ENCODE measurements at places on chromosomes 7 and 10.

DNA sequence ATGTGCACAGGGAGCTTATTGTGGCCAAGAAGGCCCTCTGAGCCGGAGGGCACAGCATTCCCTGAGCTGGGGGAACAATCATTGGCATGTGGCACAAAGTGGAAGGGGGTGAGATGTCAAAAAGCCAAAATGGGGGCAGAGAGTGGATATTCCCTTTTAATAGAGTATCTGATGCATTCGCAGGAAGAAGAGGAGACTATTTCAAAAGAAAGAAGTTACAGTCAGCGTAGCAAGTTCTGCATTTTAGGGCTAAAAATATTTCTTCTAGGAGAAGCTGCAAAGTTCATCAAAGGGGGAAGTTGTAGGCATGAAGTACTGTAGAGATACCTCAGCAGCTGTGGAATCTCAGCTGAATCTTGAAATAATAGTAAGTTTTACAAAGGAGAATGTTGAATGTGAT is 136.0 kb upstream of the WDR11 start:
- DNase-seq: no peak

DNA sequence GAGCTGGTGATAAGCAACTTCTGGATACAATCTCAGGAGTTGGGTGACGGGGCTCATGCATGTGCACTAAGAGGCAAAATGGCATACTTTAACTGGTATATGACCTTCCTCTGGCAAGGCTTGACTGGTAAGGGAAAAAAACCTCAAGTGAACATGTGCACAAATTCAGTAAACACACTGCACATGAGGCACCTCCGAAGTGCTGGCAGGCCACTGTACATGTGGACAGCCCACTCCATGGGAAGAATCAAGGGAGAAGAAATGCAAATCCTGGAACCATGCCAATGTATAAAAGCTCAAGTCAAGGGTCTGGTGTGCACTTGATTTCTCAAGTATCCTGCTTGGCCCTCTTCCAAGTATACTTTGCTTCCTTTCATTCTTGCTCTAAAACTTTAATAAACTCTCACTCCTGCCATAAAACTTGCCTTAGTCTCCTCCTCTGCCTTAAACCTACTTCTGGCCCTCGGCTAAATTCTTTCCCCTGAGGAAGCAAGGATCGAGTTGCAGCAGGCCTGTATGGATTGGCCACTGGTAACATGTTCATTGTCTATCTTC is 167.2 kb downstream of the RAMP3 start:
- DNase-seq: no peak

- no peak for DNase-seq
Measured at GRCh38 chr7:16587790-16588189, 57.8 kb downstream of the ANKMY2 start.

GRCh38 chr7:131648491-131648890 is 92.1 kb upstream of the PODXL start:
- no peak for DNase-seq

GRCh38 chr7:117066668-117067067 is 113.4 kb downstream of the ST7 start:
- no peak for DNase-seq

GRCh38 chr7:20330928-20331909 is 519 bp downstream of the ITGB8 start:
- DNase-seq: no peak

GRCh38 chr7:121116396-121116795 is 127.9 kb downstream of the CPED1 start:
- no peak for DNase-seq

All from esophagus squamous epithelium (tissue), 5 donors.